Umbilical cord (tissue), 2 donors: ENCODE measurements at places on chromosomes 2 and 18.

DNA sequence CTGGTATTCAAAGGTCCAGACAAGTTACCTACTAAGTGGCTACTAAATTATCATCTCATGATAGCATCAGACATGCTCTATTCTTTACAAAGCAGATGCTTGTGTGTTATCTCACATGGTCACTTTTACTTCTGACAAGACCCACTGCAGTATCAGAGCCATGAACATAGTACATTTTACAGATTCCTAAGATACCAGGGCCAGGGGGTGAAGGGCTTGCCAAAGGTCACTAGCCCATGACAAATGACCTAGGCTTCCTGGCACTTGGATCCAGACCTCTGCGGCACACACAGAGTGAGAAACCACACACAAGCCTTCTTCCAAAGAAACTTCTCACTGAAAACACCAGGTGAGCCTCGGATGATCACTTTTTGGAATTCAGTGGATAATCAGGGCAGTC is 446.8 kb downstream of the EIPR1 start:
- DNase-seq = no peak

GRCh38 chr18:75624869-75625268 is 197.4 kb upstream of the SMIM21 start:
- no peak for DNase-seq

- DNase-seq = no peak
These were observed 37.9 kb upstream of the PKDCC start for GRCh38 chr2:42009657-42010580.

DNA sequence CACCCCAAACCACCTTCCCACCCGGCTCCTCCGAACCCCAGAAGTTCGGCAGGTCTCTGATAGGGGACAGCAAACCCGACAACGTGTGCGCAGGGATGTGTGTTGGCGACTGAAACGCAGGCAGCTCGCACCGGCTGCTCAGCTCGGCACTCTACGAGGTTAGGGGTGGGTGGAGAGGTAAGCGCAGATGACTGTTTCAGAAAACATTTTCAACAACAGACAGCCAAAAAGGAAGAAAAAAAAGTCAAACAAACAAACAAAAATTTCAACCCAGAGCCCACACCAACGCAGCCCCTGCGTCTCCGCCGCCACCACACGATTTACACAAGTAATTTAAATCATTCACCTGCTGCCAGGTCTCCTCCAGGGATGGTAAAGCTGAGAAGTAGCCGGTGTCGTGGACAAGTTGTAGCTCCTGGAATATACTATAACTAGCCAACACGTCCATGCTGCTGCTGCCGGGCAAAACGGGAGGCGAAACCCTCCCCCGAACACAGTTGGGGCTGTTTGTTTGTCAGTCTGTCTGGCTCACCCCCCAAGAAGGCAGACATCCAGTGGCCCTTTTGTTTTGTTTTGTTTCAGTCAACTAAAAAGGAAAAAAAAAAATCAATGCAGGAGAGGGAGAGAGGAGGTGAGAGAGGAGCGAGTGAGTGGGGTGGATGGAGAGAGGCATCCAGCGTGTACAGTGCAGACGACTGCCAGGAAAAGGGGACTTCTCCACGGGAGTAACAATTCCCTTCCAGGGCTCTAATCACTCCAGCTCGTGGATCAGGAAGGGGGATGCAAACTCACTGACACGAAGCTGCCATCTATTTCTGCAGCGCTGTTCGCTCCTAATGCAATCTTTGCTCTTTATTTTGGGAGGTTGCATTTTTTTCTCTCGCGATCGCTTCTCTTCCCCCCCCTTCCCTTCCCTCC is at the start of gene KLF7:
Gene KLF7, minus strand, starts transcription at position 828 of the 918 bp plus-strand sequence. Its CDS starts 380 bp downstream, at position 448.
- peak; percentile 57 for DNase-seq

DNA sequence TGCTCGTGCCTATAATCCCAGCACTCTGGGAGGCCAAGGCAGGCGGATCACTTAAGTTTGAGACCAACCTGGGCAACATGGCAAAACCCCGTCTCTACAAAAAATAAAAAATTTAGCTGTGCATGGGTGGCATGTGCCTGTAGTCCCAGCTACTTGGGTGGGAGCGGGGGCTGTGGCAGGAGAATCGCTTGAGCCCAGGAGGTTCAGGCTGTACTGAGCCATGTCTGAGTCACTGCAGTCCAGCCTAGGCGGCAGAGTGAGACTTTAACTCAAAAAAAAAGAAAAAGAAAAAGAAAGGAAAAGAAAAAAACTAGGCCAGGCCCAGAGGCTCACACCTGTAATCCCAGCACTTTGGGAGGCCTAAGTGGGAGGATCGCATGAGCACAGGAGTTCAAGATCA is 30.8 kb downstream of the TWSG1 start:
- no peak for DNase-seq

DNA sequence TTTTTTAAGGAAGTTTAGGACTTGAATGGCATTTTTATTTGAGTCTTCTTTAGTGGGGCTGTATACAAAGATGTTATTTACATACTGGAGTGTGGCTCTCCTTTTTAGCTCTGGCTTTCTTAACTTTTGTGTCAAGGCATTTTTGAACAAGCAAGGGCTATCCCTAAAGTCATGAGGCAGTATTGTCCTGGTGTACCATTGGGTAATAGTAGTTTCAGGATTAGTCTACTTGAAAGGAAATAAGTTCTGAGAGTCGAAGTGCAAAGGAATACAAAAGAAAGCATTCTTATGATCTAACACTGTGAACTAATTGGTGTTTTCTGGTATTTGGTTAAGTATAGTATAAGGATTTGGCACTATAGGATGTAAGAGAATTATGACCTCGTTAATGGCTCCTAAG is 1.9 kb upstream of the CYP27A1 start:
- no peak for DNase-seq

DNA sequence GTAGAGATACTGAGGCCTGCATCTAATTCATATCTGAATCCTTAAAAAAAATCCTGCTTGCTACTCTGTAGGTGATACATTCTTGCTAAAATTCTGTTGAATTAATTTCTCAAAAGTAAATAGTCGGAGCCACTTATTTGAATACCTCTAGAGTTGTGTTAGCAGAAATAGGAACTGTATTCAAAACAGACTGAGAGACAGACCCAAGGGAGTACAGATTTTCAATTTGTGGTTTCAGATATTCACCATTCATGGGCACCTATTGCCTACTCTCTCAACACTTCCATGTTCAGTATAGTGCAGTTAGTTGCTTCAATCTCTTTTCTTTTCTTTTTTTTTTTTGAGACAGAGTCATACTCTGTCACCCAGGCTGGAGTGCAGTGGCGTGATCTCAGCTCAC is 46.6 kb upstream of the CTLA4 start:
- no peak for DNase-seq

GRCh38 chr2:43538034-43538670 is 57.7 kb downstream of the THADA start:
- no peak for DNase-seq

GRCh38 chr18:76894566-76895346 is 72.4 kb downstream of the ZNF236 start:
- DNase-seq = no peak

DNA sequence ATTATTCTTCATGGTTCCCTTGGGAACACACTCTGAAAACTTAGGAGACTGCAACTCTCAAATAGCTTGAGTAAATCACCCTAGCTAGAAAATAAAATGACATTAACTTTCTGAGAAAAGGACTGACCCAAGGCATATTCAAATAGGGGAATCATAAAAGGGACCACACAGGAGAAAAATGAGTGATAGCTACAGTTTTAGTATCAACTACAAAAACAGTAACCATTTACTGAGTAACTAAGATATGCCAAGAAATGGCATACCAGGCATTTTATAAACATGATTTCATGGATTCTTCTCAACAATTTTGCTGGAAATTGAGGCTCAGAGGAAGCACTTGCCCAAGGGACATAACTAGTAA is 84.5 kb downstream of the AFF3 start:
- peak; percentile 26 for DNase-seq

- DNase-seq = no peak
These were observed 1.6 kb downstream of the ELAC1 start for GRCh38 chr18:50969448-50969847.

DNA sequence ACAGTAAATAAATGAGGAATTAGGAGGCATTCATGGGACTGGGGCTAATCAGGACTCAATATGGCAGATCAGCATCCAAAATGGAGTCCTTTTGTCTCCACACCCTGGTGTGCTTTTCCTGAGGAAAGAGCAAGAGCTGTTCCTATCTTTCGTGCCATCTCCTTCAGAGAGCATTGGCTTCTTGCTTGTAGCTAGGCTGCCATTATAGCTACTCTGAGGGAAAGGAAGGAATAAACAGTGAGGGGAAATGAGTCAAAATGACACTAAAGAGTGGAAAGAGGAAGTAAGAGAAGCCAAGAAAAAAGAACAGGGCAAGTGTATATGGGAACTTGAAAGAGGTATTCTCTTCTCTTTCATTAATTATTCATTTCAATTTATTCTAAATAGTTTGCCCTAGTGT is 8.4 kb upstream of the NMI start:
- peak; percentile 28 for DNase-seq

- no peak for DNase-seq
These were observed 216.1 kb downstream of the SH3RF3 start for GRCh38 chr2:109345091-109345490.

DNA sequence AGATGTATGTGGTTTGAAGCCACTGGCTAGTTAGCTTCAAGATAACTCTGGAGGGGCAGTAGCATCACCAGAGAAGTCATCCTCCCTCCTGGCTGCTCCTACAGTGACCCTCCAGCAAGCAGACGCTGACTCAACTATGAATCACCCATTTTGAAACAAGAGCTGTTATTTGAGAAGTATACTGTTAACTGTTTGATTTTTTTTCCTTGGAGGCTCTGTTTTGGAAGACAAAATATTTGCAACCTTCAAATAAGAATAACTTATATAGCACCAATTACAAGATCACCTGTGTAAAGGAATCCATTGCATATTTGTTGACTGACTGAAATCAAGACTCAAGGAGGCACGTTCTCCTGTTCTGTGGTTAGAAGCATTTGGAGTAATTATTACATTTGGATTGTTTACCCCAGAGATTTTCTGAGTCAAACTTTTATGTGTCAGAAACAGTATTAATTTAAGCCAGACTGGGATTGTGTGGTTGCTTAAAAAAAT is 313.8 kb downstream of the MTX2 start:
- DNase-seq = peak; percentile 91

DNA sequence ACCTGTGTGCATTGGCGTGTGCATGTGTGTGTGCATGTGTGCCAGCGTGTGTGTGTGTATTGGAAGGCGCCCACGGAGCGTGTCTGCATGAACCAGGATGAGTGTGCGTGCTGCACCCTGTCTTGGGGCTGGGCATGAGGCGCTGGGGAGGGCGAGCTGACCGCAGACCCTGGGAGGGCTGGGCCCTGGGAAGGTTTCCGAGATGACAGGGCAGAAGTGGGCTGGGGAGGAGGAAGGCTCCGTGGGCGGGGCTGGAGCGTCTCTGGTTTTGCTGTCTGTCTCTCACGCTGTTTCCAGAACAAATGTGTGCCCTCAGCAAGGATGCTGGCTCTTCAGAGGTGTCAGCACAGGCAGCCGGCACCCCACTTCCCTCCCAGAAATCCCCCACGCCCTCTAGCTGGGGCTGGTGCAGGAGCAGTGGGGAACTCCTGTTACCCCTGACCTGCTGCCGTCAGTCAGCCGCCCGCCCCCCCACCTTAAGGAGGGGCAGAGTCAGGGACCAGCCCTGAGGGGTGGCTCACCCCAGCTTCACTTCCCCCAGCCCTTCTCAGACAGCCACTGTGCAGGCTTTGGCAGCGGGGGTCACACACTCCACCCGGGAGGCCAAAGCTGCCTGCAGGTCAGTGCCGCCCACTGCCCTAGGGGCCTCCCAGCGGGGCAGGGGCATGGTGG is at the start of gene GPR35:
Gene GPR35, plus strand, starts transcription at position 531 of the 672 bp plus-strand sequence. CDS start 4,473 bp downstream, outside the sequence.
- peak; percentile 74 for DNase-seq

GRCh38 chr2:171327043-171327496 is 106.7 kb downstream of the METTL8 start:
- DNase-seq = peak; percentile 51

GRCh38 chr2:31053929-31054782 is 84.1 kb downstream of the GALNT14 start:
- DNase-seq = peak; percentile 17

DNA sequence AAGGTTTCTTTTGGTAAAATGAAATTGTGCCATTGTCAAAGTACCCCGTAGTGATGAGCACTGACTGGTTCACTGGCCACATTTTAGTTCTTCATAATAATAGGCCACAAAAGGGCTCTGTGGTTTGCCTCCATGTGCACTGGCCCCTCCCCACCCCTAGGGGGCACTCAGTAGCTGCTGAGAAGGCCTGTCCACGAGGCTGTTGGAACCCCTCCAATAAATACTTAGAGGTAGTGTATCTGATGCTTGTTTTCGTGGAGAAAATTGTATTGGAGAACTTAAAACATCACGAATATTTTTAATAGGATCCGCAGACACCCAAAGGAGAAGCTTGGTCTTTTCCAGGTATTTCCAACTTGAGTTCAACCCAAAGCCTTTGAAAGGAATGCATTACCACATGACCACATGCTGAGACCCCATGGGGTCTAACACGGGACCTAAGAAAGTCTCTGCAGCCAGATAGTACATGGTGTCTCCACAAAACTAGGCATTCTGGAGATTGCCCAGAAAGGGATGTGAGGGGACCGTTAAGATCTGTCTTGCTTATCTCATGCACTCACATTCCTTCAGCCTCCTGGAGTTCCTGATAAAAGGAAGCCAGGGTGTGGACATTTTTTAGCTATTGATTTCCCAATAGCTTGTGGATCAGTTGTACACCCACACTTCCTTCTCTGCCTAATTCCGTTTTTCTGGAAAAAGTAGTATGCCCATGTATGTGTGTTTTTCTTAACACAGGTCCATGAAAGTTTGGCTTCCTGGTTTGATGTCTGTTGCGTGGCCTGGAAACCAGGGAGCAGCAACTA is 28.5 kb upstream of the NOSTRIN start:
- DNase-seq = peak; percentile 7

DNA sequence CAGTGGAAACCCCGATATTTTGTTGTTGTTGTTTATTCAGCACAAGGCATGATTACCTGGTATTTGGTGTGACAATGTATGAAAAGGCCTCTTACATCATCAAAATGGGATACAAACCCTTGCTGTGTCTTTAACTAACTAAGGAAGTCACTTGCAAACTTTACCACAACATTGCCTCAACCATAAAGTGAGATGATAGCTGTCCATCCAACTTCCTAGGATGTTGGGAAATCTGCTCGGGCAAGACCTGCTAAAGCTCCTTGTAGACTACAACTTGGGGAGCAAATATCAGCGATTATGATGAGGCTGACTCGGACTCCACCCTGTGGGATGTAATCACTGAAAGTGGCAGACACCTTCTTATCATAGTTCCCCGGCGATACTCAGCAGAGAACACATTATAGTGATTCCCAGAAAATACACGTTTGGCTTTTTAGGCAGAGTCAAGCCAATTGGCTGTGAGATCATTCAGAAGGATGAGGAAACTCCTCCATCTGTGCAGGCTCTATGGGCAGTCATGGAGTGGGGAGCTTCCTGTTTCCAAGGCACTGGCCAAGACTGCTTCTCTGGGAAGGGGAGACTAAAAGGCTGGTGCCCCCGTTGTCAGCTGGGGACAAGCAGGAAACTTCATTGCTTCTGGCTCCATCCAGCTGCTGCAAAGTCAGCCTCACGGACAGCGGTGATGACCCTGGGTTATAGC is 289.0 kb downstream of the RNF144A start:
- DNase-seq = peak; percentile 24

GRCh38 chr18:62026586-62026985 is 133.8 kb upstream of the RNF152 start:
- DNase-seq = no peak
